ENCODE measurements at places on chromosomes 12 and 14. TPM values are rescaled to one million over a fixed set of nuclear protein-coding genes. Genes with fewer than 3 reads are reported as not detected.

Gene LGR5
- 0.32 TPM for total RNA-seq

Gene IFT43
- 35.2 TPM for total RNA-seq

Gene KRT77
- total RNA-seq, result not detected

Gene KRT73
- not detected for total RNA-seq

Gene ZBTB1
- total RNA-seq, result 43.0 TPM

Gene CIT
- 1.8 TPM for total RNA-seq

All from astrocyte (in vitro differentiated cells and primary cell).